ENCODE measurements at places on chromosomes 13 and 19.

GRCh38 chr13:103510007-103510535 is 443.9 kb upstream of the SLC10A2 start:
- no peak for DNase-seq

GRCh38 chr19:30518965-30519606 is 146.9 kb downstream of the ZNF536 start:
- DNase-seq, result no peak

GRCh38 chr19:54481326-54481930 is 8.3 kb upstream of the CDC42EP5 start:
- peak; percentile 28 for DNase-seq

- peak; percentile 12 for DNase-seq
These were observed 3.3 kb upstream of the CEACAM7 start for GRCh38 chr19:41691268-41691970.

DNA sequence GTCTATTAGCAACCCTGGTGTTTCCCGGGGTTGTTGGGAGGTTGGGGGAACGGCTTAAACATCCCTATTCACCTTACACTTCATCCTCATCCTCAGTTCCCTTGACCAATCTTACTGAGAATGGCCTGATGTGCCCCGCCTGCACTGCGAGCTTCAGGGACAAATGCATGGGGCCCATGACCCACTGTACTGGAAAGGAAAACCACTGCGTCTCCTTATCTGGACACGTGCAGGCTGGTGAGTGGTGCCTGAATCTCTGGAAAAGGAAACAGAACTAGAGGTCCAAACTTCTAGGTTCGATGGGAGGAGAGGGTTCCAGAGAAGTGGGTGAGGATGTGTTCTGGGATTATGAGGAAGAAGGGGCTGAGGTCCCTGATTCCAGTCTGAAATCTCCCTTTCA is 5.9 kb downstream of the PINLYP start:
- DNase-seq, result no peak

DNA sequence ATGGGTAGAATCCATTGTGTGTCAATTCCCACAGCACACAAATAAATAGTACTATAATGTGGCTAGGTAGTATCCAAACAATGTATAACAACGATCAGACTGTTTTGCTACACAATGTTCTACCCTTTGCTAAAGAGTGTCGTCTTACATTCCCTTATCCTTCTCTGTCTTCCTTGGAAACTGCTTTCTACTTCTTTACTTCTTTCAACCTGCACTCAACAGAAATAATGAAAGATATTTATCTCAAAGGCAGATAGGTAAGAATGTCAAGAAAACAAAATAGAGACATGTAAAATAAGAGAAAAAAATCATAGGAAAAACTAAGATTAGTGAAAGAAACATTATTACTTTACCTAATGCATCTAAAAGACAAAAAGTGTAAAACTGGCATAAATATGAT is 814.7 kb downstream of the PCDH9 start:
- no peak for DNase-seq

GRCh38 chr13:44350775-44351504 is 22.7 kb upstream of the SERP2 start:
- no peak for DNase-seq

- DNase-seq, result peak; percentile 78
These were observed 665 bp downstream of the TUBGCP3 start for GRCh38 chr13:112587212-112587763.

DNA sequence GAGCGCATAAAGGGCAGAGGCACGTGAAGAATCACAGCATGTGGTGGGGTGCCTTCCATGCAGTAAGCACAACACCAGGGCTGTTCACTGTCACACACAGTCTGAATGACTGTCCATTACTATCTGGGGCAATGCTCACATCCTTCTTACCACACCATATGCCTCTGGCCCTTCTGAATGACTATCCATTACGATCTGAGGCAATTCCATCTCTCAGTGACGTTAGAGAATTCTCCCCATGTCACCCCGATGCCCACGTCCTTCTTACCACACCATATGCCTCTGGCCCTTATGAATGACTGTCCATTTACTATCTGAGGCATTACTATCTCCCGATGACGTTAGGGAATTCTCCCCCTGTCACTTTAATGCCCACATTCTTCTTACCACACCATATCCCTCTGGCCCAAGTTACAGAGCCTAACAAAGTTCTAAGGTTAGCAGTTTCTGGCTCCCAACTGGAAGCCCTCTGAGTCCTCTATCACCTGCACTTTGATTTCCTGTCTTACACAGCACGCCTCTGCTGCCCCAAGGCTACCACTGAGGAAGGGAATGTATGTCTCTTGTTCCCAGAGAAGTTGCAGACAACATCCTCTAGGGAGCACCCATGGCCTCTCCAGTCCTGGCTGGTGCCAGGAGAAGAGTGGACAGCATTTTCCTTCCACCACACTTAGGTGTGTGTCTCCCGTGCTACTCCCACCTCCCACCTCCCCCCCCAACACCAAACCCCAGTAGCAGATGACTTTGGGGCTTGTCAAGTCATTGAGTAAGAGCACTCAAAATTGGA is 154.8 kb downstream of the COG6 start:
- no peak for DNase-seq

DNA sequence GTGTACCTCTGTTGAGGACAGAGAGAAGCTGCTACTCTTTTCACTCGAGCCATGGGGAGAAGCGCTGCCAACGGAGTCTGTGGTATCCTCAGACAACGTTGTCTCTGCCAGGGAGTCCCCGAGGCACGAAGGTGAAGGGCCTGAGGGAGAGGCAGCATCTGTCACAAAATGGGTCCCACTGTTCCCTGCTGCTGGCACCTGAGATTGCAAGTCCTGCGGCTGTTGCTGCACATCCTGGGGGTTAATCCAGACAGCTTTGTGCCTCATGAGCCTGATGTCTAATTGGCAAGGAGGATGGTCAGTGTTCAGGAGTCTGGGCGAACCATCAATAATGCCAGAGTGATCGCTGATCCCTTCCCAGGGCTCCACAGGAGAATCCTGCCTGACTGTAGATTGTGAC is 15.0 kb downstream of the RUBCNL start:
- no peak for DNase-seq

DNA sequence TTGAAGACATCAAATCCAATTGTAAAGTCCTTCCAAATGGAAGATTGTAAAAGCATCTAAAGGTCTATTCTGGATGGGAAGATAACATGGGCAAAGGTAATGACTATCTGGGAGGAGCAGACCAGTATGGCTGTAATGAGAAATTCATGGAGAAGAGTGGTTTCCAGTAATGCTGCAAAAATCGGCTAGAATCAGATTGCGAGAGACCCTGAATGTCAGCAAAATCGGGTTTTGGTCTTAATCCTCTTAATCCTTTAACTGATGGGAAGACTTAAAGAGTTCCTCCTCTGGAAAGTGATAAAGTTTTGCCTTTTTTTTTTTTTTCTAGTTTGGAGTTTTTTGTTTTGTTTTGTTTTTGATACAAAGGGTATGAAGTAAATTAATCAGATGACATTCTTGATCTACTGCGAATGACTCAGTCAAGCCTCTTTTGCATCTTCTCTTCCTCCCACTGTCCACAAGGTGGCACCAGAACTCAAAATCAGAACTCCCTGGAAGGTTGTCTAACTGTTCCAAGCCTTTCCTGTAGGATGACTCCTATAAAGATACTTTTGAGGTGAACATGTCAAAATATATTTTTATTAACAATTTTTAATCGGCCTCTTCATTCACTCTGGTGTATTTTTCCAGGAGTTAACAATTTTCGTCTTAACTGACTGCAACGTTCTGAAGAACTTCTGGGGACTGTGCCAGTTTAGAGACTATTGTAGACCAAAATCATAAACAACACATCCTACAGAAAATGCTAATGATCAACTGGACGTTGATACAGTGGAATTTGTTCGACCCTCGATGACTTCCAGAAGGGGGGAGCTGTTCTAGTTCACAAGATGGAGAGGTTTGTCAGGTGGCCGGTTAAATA is 213.3 kb upstream of the MIR17HG start:
- peak; percentile 24 for DNase-seq

DNA sequence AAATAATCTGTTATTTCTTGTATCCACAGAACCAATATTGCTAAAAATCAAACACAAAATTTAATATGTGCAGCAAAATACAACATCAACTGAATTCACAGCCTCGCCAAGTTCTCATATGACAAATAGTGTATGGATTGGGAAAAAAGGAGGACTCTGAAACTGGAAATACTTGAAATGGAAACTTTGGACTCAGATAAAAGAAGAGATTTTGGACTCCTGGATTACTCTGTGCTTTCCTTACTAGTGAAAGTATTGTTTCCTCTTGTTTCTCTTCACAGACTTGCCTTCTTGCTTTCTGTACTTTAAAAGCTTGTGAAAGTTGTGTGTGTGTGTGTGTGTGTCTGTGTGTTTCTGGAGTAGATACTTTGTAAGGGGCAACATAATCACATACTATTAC is 1596.3 kb downstream of the PCDH9 start:
- no peak for DNase-seq

GRCh38 chr19:11090997-11091702 is 1.9 kb downstream of the LDLR start:
- DNase-seq, result peak; percentile 6

- DNase-seq, result no peak
These were observed 28.9 kb upstream of the PABPC3 start for GRCh38 chr13:25067064-25067463.

DNA sequence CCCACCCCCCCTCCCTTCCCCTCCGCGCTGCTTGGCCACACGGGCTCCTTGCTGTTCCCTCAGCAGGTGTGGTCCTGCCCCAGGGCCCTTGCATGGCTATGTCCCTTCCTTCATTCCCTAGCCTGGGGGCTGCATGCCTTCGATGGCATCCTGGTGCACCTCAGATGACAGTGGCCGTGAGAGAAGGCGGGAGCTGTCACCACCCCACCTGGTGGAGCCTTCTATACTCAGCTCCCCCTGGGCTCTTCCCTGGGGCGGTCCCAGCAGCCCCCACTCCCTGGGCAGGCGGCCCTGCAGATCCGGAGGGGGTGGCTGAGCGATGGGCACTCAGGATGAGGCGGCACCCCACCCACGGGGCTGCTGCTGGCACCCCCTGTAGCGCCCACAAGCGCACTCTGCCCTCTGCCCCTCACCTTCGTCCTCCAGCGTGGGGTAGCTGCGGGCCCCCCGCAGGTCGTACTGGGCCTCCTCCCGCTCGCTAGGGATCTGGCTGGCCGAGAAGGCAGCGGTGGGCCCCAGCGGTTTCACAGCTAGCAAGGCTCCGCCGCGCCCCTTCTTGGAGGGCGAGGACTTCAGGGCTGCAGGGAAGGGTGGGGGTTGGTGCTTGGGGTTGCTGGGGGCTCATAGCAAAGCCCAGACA is 17.2 kb upstream of the CACTIN start:
- no peak for DNase-seq

DNA sequence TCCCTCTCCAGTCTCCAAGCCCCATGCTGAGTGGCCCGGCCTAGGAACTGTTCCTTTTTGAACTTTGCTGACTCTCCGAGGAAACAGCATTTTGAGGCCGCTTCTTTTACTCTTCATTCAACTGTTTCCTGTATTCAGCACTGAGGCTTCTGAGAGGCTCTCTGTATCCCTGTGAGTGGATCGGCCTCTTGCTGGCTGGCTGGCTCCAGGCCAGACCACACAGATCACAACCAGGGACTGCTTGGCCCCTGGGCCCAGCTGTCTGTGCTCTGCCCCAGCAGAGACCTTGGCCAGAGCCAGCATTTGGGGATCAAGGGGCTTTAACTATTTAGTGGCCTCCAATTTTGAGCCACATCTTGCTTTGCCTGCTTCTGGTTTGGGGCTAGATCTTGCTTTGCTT is 75.6 kb upstream of the KL start:
- DNase-seq, result no peak

DNA sequence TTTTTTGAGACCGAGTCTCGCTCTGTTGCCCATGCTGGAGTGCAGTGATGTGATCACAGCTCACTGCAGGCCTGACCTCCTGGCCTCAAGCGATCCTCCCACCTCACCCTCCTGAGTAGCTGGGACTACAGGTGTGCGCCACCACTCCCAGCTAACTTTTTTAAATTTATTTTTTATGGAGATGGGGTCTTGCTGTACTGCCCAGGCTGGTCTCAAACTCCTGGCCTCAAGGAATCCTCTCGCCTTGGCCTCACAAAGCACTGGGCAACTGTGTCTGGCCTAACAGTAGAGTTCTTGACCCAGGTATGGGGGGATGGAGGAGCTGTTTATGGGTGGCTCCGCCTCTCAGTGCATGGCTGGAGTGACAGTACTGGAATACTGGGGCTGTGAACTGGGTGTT is 59.6 kb downstream of the SMARCA4 start:
- no peak for DNase-seq

GRCh38 chr19:7986321-7987113 is 18.9 kb downstream of the ELAVL1 start:
- DNase-seq, result no peak

DNA sequence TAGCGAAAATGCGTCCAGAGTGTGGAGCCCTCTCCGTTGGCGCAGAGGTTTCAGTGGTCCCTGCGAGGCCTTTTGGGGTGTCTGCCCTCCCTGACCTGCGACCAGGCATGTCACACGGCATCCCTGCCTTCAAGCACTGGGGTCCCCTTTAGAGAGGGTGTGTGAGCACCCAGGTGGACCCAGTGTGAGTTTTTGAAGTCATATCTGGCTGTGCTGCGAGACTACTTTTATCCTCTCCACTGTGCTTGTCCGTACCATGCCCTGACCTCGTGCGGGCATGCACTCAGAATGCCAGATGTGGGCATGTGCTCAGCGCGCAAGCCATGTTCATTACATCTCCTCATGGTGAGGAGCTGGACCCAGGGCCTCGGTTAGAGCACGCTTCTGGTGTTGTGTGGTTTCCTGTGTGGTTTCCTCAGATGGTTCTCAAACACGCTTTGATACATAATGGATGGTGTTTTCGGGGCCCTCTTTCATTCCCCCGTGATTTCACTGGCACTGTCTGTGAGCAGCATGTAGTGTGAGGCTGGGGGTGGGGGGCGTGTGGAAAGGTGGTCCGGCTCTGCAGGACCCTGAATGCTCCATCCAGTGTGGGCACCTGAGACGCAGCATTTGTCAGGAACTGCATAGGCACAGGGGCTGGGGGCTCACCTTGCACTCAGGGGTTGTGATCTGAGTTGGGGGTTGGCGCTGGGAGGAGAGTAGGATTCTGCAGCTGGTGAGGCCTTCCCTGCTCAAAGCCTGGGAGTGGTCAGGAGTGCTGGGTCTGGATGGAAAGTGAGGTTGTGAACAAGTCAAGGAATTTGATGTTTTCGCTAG is 2.3 kb downstream of the TFDP1 start:
- DNase-seq, result no peak

DNA sequence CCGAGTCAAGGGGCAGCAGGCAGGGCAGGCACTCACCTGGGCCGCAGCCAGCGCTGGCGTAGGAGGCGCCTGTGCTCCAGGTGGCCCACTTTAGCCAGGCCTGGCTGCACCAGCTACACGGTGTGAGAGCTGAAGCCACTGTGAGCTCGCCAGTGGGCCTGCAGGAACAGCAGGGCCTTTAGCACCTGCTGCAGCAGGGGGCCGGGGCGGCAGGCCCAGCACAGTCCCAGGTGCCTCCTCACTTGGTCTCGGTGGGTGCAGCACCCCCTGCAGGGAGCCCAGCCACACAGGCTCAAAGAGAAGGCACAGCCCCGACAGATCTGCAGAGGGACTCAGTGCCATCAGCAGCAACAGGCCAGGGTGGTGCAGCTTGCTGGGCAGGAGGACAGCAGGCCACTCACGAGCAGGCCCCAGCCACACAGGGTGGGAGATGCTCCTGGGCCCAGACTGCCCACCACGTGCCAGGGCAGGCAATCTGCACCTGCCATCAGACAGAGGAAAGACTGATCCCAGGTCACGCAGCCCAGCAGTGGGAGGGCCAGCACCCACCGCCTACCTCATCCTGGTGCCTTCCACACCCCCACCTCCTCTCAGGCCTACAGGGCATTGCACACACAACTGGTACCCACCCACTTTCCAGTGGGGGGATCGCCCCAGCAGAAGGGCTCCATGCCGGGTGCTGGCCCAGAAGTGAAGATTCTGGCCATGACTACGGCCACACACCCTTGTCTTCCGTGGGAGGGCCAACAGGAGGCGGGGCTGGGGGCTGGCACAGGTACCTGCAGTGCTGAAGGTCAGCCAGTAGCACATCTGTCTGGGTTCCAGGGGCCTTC is 15.8 kb downstream of the ARHGAP33 start:
- DNase-seq, result no peak

All from activated naive CD4-positive, alpha-beta T cell treated with Interleukin-2 at 50 U/mL for 16 hours (primary cell).